ENCODE measurements at places on chromosomes 5 and 9.

DNA sequence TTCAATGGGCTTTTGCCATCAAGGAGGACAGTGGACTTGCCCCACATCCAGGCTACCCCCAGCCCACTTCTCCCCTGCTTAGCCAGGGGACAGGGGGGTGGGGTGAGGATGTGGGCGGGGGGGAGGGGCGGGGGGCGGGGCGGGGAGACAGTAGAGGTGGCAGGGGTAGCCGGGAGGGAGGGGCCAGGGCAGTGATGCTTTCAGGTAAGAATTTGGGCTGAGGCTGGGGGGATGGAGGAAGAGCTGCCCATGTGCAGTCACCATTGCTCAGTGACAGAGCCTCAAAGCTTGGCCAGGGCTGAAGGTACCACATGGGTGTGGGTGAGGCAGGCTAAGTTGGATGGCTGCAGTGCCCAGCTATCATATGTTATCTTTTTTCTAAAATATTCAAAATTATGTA, 40.7 kb upstream of the HNRNPA0 start:
- DNase-seq: no peak

- no peak for DNase-seq
Observed at GRCh38 chr5:29150840-29151239, 2042.6 kb upstream of the CDH6 start.

GRCh38 chr9:91758491-91758981, 191.5 kb downstream of the ROR2 start:
- peak; percentile 25 for DNase-seq

DNA sequence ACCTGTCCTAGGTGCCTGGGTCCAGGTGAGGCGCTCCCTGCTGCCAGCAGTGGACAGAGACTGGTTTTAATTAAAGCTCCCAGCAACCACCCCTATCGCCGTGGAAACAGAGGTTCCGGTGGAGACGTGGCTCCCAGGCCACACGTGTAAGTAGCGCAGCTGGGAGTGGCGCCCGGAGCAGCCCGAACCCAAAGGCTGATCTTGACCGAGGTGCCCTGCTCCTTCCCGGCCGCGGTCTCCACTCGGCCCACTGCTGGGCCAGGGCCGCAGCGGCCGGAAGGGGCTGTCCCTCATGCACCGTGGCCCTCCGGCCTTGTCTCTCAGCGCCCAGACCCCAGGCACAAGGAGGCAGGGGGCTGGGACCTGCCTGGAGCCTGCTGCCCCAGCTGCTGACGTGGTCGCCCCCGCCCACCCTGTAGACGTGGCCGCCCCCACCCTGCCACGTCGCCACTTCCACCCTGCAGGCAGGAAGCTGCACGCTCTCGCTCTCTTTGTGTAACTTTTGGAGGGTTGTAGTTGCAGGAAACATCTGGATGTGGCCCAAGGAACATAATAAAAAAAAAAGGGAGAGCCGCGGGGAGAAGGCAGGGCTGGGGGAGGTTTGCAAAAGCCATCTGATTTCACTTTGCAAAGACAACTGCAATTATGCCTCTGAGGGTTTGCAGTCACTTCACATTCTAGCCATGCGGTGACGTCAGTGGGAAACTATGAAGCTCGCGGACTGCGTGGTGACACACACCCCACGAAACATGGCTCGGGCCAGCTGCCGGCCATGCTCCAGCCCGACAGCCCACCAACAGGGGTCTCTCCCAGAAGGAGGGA, 129.9 kb downstream of the RXRA start:
- peak; percentile 73 for DNase-seq

GRCh38 chr9:18496256-18497000, 22.5 kb downstream of the ADAMTSL1 start:
- no peak for DNase-seq

- no peak for DNase-seq
Observed at GRCh38 chr5:180689071-180689694, 39.8 kb upstream of the FLT4 start.

Measured in inflammatory macrophage treated with lipopolysaccharide for 1 hour (primary cell).